ENCODE measurements at places on chromosomes 2 and 18. TPM values are rescaled to one million over a fixed set of nuclear protein-coding genes. Genes with fewer than 3 reads are reported as not detected.

GRCh38 chr2:160268151-160268781 is 68.2 kb upstream of the ITGB6 start:
- no peak overlapping the region for H3K4me3 ChIP-seq
- peak overlapping the region; percentile 81 for H3K27ac ChIP-seq
- H3K36me3 ChIP-seq: peaks cover 26% of the 10 kb centered on the region
- H3K4me1 ChIP-seq: peaks cover 38% of the 10 kb centered on the region
- DNase-seq: no peak
- H3K27me3 ChIP-seq: no peaks in the 10 kb centered on the region

DNA sequence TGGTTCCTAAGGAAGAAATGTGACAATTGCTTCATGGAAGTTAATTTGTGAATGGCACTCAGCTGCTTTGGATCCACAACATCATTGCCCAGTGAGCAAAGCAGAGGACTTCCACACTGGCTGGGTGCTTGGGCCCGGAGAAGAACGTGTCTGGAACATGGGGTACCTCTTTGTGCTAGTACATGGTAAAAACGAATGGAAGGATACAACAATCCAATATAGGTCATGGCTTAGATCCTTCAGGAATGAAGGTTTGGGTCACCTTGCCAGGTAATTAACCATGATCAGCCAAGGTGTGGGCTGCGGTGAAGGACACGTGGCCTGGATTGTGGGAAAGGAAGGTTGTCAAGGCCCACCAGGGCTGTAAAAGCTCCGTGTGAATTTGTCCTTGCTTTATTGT is 245.9 kb upstream of the HS6ST1 start:
- no peaks in the 10 kb centered on the region for H3K36me3 ChIP-seq
- no peak overlapping the region for H3K4me3 ChIP-seq
- H3K27ac ChIP-seq: no peak overlapping the region

DNA sequence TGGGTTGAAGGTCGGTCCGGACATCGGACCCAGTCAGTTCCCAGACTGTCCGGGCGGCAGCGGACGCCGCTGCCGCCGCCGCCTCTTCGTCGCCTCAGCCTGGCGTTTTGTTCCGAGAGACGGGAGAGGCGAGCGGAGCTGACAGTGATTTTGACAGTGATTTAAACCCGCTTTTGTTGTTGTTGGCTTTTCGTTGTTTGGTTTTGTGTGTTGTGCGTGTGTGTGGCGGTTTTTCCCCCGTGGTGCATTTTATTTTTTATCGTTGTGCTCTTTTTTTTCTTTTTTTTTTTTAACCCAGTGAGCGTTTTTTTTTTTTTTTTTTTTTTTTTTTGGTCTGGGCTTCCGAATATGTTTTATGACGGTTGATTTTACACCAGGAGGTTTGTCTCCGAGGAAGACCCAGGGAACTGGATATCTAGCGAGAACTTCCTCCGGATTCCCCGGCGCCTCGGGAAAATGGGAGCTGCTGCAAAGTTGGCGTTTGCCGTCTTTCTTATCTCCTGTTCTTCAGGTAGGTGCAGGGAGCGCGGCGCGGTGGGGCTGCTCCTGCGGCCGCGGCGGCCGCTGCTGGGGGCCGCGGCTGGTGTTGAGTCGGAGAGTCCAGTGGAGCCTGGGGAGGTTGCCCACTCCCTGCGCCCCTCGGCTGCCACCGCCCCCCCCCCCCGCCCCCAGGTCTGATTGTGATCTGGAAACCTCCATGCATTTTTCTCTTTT is at the start of gene ACVR2A:
TSS of gene ACVR2A (plus strand) at position 333 of the 714 bp plus-strand sequence. CDS start at position 457, 124 bp downstream.
- peak within 1 kb of the TSS; percentile 92 for H3K27ac ChIP-seq
- peak within 1 kb of the TSS; percentile 85 for H3K4me3 ChIP-seq
- H3K27me3 ChIP-seq: no peaks in the 10 kb centered on the region
- H3K4me1 ChIP-seq: peaks cover 25% of the 10 kb centered on the region
- H3K36me3 ChIP-seq: no peaks in the 10 kb centered on the region
- DNase-seq: peak; percentile 79

CERKL gene
- not detected for total RNA-seq

DSC3 gene
- not detected for total RNA-seq

PTGR3 gene
- 8.1 TPM for total RNA-seq

DNA sequence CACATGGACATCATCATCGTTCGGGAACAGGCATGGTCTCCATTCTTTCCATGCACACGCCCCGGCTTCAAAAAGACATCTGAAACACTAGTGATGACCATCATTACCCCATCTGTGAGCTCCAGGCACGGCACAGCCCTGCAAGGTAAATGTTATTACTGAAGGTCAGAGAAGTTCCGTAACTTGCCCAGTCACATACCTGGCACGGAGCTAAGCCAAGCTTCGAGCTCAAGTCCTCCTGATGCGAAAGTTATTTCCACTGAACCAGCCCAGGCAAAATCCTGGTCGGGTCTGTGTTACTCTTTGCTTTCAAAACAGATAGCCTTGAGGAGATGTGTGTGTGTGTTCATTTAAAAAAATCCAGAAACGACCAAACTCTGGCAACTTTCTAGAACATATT is 22.8 kb downstream of the FHL2 start:
- H3K4me1 ChIP-seq: peaks cover 84% of the 10 kb centered on the region
- no peak overlapping the region for H3K4me3 ChIP-seq
- peaks cover 94% of the 10 kb centered on the region for H3K36me3 ChIP-seq

Measured in GM23248 (cell line).